ENCODE measurements at places on chromosomes 1 and 21.

- no peak for DNase-seq
Measured at GRCh38 chr1:233909195-233909594, 4.7 kb downstream of the SLC35F3 start.

DNA sequence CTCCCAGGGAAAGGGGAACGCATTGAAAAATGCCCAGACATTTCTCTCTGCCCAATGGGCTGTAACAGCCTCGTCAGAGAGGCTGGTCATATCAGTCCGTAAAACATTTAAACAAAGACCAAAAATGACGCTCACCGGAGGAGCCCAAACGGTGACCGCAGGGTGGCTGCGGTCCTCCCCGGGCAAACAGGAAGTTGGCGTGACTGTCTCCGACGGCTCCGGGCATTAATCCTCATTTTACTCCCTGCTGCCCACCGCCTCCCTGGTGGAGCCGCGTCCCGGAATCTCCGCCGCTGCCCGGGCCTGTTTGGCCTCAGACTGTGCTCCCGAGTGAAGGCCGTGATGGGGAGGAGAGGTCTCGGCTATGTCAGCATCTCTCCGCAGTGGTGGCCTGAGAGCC, 9.9 kb downstream of the PRDM16 start:
- DNase-seq, result no peak

GRCh38 chr1:37476460-37477197, 2.2 kb downstream of the ZC3H12A start:
- DNase-seq, result peak; percentile 41

GRCh38 chr1:221691261-221691660, 50.6 kb downstream of the DUSP10 start:
- no peak for DNase-seq

DNA sequence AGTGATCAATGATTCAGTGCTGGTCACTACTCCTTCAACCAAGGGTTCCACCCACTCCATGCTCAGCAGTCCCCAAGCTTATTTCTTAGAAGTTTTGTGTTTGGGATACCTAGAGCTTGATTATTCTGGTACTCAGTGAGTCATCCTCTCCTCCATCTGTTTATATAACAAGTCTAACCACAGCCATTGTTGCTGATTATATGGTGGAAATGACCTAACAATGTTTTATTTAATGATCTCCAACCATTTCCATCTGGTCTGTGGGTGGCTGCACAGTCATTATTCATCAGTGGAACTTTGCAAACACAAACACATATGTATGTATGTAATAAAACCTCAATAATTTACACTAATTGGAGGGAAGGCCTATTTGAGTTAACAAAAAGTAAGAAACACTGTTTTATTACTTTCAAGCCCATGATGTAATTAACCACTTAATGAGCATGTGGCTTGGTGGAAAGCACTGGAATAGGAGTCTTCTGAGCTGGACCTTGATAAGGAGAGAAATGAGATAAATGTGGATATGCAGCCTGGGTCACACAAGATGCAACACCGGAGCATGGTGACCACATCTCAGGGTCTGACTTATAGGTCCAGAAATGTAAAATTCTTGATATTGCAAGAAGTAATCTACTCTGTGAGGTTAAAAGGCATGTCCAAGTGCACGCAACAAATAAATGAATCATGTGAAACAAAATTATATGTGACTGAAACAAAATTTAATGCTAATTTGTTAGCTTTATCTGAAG, 99.0 kb upstream of the WLS start:
- peak; percentile 5 for DNase-seq

DNA sequence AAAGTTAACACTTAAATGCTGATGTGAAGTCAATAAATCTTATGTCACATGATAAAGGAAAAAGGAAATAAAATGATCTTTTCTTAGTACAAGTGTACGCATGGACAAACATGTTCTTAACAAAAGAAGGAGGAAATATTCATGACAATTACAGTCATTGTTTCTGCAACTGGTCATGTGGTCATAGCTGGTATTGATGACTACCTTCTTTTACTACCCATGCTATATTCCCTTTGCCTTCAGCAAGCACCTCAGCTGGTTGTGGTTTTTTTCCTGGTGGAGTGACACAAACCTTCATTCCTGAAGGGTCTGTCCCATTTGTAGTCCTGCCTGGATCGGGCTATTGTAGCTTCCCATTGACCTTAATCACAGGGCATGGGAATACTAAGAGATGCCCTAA, 23.4 kb upstream of the TSHB start:
- no peak for DNase-seq

GRCh38 chr1:244957525-244957924, 93.2 kb upstream of the HNRNPU start:
- DNase-seq, result no peak

- DNase-seq, result no peak
Measured at GRCh38 chr1:182833271-182833670, 5.9 kb upstream of the DHX9 start.

- DNase-seq, result no peak
Measured at GRCh38 chr1:193406901-193407300, 220.5 kb upstream of the B3GALT2 start.

Data from NK-92 treated with Interleukin-12 subunit alpha and Interleukin-12 subunit beta, amount 100 ng/mL, for 24 hours (cell line).